Stimulated activated CD8-positive, alpha-beta memory T cell treated with anti-CD3 and anti-CD28 coated beads, Interleukin-15, amount 100 ng/mL, for 1 hour (primary cell): ENCODE measurements at places on chromosomes 1 and 21.

GRCh38 chr1:92184632-92185031, 33.1 kb upstream of the C1orf146 start:
- no peak for DNase-seq

DNA sequence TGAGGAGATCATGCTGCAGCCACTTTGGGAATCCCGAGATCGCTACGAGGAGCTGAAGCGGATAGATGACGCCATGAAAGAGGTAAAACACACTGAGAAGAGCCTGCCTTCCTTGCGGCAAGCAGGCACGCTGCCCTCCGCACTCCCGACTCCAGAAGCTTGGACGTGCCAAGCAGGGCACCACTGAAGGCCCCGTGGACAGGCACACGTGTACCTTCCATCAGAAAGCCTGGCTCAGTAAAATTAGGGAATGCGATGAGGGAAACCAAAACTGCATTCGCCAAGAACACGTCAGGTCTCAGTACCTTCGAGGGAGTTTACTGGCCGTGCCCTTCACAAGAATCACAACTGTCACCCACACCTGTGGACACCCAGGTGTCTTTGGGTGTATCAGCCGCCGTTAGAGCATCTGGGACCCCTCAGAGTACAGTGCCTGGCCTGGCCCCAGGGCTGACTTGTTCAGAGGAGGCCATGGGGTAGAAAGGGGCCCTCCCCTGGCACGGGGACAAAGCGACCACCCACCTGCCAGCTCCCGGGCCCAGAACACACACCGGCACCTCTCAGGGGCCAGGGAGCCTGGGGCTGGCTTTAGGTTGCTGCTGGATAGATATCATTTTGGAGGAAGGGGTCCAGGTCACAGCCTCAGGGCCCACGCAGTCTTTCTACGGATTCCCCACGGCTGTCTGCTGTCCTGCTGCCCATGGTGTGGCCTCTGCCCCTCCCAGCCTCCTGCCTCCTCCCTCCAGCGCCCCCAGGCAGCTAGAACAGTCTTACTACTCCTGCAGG, 108.4 kb downstream of the WDR4 start:
- DNase-seq: no peak

DNA sequence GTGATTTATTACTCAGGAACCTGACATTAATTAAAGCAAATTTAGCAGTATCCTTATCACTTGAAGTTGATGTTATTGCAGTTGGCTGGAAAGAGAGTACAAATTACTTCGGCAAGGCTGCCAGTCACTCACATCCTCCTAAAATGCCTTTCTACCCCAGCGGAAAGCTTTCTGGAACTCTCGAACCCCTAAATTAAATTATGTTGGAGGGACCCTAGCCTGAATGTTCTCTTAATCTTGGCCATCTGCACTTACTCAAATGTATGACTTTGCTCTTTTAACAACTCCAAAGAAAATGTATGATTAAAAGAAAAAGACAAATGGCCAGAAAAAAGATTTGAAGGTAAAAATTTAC, 242.6 kb upstream of the USP25 start:
- no peak for DNase-seq

DNA sequence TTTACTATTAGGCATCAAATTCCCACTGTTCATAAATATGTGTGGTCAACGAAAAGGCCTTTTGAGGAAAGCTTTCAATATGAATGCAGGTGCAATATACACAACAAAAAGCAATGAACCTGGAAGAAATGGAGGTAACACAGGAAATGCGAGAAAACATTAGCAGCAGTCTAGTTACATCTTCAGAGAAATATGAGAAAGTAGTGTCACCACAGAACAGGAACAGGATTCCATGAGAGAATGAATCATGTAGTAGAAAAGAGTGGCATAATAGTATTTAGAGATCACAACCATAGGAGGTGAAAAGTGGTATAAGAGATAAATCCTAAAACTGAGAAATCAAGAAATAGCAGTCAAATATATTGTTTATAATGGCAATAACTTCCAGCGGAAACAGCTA, 103.7 kb downstream of the AK5 start:
- DNase-seq: no peak

DNA sequence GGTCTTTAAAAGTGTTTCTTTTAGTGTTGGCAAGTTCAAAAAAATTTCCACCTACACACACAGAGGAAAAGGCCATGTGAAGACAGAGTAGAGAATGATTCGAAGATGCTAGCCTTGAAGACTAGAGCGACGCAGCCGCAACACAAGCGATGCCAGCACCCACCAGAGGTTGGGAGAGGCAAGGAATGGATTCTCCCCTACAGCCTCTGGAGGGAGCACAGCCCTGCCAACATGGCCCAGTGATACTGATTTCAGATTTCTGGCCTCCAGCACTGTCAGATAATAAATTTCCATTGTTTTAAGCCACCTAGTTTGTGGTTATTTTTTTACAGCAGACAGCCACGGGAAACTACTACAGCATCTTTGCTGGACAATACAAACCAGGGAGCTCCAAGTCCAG, 6.9 kb upstream of the ADAR start:
- DNase-seq: no peak

GRCh38 chr1:227733751-227734545, 1.2 kb downstream of the JMJD4 start:
- DNase-seq: no peak

DNA sequence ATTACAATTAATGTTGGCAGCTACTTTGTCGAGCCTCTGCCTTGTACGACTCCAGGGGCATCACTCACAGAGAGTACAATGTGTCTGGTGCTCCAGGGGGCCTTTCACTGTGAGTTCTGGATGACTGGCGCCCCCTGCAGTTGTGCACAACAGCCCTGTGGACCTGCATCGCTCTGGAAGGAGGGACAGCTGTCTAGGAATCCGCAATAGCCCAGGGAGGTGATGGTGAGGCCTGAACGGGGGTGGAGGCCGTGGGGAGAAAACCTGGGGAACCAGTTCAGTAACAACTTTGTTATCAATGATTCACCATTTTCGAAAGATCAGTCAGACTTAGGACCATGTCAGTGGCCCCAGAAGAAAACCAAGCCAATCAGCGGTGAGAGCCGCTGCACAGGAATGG, 189.1 kb downstream of the KAZN start:
- no peak for DNase-seq

GRCh38 chr1:167674156-167674555, 44.1 kb downstream of the RCSD1 start:
- no peak for DNase-seq

DNA sequence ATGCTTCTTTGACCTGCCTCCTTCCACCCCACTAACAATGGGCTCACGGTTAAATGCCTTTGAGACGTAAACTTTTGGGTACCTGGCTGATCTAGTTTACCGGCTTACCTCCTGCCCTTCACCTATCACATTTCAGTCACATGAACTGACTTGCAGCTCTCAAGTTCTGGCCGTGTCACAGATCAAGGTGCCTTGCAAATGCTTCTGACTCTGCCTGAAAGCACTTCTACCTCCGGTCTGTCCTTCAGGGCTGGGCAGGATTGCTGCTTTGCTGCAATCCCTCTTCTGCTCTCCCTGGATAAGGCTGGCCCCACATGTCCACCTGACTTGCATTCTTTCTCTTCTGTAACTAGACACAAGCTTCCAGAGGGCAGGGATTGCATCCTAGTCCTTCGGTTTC, 69.0 kb downstream of the GRIK1 start:
- no peak for DNase-seq

DNA sequence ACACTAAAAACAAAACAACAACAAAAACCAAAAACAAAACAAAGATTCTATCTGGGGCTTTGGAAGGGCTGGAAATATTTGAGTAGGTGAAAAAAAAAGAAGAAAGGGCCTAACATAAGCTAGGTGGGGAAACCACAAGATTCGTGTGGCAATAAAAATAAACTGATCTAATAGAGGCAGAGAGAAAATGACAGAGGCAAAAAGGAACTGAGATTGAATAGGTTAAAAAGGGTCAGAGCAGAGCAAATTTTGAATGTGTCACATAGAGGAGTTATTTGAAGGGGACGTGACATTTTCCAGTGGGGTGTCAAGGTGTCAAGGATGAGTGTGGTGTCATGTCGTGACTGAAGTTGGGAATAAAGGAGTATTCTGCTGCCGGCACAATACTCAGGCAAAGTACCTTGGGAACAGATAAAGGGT, 65.2 kb upstream of the RALGPS2 start:
- DNase-seq: no peak

GRCh38 chr1:68129536-68130250, 79.3 kb upstream of the DIRAS3 start:
- DNase-seq: no peak

GRCh38 chr21:31557421-31558188, 101.9 kb upstream of the SOD1 start:
- DNase-seq: no peak

- no peak for DNase-seq
Observed at GRCh38 chr1:109306832-109307273, at the start of gene MYBPHL. MYBPHL (minus strand) TSS chr1:109307011; CDS start chr1:109306991, 20 bp downstream.

DNA sequence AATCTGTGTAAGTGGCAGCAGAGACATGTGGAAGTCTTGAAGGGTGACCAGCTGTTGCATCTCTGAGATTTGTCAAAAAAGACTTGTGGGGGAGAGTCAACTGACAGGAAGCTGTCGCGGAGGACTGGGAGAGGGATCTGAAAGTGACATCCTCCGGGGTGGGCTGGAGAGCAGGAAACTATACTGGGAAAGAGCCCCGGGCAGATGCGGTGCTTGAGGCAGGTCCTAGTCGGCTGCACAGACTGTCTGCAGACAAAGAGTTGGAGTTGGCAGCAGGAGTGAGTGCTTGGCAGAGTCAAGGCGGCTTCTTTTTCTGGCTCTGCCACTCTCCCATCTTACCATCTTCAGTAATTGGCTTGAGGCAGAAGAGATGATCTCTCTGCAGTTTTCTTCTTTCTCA, 294.0 kb upstream of the C1orf87 start:
- DNase-seq: no peak

- DNase-seq: no peak
Observed at GRCh38 chr1:186375929-186376319, 286 bp downstream of the ODR4 start.

DNA sequence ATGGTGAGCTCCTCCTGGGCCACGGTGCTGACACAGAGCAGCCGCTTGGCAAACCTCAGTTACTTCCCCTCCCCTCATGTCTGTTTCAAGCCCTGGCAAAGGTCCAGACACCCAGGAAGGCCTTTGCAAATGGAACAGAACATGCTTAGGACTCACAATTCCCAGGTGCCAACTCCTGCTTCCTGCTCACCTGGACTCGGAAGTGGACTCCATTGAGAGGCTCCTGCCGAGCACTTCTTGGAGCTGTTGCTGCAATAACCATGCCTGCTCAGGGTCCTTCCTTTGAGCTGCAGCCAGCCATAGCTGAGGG, 10.7 kb downstream of the DCST2 start:
- no peak for DNase-seq

- no peak for DNase-seq
Observed at GRCh38 chr1:84598418-84598817, 24.2 kb upstream of the CTBS start.

GRCh38 chr1:234975122-234975940, 153.3 kb downstream of the TOMM20 start:
- no peak for DNase-seq

DNA sequence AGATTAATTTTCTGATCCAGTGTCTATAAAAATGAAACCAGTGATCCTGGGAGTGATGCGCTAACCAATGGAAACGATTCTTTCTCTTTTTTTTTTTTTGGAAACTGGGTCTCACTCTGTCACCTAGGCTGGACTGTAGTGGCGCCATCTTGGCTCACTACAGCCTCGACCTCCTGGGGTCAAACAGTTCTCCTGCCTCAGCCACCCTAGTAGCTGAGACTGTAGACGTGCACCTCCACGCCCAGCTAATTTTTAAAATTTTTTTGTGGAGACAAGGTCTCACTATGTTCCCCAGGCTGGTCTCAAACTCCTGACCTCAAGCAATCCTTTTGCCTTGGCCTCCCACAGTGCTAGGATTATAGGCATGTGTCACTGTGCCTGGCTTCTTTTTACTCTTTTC, 3.4 kb upstream of the RCC2 start:
- no peak for DNase-seq

- no peak for DNase-seq
Observed at GRCh38 chr1:44316231-44316759, 38.8 kb downstream of the ERI3 start.

DNA sequence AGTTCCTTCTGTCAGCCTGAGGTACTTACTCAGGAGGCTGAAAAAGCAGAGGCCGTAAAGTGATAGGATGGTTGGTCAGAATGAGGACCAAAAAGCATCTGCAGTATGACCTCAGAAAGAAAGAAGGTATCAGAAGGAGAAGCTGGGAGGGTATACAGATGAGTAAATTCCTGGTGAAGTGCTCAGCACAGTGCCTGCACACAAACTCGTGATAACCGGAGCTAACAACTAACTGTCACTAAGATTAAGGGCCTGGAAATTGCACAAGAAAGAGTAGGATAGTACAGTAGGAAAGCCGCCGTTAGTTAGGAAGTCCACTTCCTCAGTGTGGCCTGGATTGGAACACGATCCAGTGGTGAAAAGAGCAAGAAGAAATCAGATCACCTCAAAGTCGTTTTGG, 62.6 kb downstream of the VPS26C start:
- no peak for DNase-seq

DNA sequence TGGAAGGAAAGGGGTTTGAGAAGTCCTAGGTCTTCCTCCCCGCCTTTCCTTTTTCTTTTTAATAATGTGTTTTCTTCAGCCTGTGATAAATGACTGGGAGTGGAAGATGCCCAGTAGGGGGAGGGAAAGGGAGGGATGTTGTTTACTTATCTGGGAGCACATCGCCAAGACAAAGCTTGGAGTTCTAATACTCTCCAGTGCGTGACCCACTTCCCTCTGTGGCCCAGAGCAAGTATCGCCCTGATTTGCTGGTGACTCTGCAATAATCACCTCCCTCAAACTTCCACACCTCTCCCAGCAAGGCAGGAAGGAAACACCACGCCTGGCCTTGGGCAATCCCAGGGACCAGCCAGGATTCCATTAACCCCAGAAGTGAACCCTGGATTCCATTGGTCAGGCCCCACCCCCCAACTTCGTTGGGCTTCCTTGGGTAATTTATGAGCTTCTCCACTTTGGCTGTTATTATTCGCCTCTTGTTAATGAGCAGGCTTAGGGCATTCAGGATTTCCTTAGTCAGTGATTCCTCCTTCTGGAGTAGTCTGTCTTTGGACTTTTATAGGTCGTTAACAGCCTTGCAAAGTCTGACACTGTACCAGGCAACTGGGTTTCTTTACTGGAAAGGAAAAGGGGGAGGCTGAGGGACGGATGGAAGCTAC, 24.3 kb upstream of the GRHL3 start:
- DNase-seq: no peak

- DNase-seq: no peak
Observed at GRCh38 chr1:71157151-71157550, 76.3 kb upstream of the ZRANB2 start.

DNA sequence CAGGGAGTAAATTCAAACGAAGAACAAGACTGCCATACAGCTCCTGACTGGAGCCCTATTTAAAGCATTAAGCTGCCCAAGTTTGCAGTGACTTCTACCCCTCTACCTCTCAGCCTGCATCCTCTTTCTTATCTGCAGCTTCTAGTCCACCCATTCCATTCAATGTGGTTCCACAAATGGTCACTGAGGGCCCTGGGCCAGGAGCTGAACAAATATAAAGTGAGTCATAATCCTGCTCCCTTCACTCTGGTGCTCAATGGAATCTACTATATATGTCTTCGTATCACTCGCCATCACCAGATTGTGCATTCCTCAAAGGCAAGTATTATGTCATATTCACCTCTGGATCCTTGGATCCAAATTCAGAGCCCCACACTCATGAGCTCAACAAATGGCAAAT, 398.7 kb downstream of the BRINP2 start:
- DNase-seq: no peak
